ENCODE measurements at places on chromosomes 2 and 18.

DNA sequence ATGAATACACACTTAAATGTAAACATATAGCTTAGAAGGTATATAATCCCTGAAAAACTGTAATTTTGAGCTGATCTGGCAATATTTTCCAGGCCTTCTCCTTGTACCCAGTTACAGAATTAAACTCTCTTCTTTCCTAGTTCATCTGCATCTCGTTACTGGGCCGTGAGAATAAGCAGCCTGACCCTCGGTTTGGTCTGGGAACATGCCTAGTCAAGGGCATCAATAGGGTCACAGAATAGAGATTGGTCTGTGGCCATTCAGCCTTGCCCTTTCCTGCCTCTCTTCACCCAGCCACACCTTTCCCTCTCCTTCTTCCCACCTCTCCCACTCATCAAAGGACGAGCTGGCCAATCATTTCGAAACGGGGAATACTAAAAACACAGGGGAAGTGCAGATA lies 27.3 kb downstream of the SULT1C2 start:
- no peak for DNase-seq

DNA sequence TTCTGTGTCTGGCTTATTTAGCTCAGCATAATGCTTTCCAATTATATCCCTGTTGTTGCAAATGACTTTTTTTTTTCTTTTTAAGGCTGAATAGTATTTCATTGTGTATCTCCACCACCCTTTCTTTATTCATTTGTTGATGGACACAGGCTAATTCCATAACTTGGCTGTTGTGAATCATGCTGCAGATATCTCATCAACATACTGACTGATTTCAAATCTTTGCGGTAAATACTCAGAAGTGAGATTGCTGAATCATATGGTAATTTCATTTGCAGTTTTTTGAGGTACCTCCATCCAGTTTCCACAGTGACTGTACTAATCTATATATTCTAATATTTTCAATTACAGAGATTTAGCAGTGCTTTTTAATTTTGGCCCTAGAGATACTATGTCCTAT lies 266.2 kb downstream of the TMX3 start:
- no peak for DNase-seq

DNA sequence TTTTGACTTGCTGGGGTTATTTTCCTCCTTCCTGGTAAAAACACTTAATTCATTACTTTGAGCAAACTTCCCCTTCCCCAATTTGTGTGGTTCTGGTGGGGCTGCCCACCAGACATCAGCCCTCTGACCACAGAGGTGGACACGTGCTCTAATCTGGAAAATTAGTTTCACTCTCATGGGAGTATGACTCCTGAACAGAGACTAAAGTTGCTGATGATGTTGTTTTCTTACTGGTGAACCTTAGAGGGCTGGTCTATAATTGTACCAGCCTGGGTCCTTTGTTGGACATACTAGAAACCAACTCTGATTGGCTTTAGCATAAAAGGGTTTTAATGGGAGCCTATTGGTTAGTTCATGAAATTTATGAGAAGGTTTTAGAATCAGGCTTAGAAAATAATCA lies 54.1 kb upstream of the ACYP2 start:
- no peak for DNase-seq

DNA sequence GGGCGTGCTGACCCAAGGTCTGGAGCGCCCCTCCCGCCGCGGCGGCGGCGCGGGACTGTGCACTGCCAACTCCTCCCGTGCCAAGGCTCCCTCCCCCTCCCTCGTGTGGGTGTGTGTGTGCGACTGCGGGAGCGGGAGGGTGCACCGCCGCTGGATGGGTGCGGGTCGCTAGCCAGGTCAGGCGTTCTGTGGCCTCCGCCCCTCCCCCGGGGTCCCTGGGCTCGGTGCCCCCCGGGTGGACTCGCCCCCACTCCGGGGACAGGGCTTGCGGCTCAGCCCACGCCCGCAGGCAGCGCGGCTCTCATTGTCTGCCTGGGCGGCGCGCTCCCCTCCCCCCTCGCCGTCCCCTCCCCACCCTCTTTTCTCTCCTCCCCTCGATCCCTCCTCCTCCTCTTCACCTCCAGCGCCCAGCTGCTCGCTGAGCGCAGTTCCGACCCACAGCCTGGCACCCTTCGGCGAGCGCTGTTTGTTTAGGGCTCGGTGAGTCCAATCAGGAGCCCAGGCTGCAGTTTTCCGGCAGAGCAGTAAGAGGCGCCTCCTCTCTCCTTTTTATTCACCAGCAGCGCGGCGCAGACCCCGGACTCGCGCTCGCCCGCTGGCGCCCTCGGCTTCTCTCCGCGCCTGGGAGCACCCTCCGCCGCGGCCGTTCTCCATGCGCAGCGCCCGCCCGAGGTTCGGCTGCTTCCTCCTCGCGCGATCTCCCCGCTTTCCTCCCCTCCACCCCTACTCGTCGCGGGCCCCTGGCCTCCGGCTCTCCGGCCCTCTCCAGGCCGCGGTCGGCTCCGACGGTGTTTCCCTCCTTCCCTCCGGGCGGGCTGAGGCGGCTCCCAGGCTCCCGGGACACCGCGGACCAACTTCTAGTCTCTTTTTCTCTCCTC lies at the start of gene GATA6:
Gene GATA6 (plus strand): TSS at position 579 of the 878 bp plus-strand sequence. CDS start 1,556 bp downstream, outside the sequence.
- peak; percentile 28 for DNase-seq

- DNase-seq = no peak
Observed at GRCh38 chr2:156490466-156490840, 54.3 kb downstream of the GPD2 start.

GRCh38 chr2:141899740-141900139 lies 231.1 kb downstream of the LRP1B start:
- DNase-seq = no peak

DNA sequence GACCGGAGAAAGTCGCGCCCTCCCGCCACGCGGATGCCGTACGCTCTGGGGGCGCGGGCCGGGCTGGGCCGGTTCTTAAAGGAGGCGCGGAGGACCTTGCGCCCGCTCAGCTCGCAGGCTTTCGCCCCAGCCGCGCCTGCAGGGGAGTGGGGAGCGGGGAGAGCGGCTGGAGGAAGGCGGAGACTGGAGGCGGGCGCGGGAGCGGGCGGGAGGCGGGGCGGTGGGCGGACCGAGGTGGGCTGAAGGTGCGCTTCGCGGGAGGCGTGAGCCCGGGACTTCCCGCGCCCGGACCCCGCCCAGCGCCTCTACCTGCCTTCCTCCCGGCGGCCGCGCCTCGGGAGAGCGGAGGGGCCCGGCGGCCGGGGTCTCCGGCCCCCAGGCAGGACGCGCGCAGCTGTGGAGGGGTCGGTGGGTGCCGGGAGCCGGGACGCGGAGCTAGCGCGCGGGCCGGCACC lies at the start of gene ADRA2B:
Gene ADRA2B (minus strand): TSS at position 148 of the 455 bp plus-strand sequence. CDS start 422 bp downstream, outside the sequence.
- peak; percentile 76 for DNase-seq

- no peak for DNase-seq
Observed at GRCh38 chr2:121076498-121076820, 208.5 kb downstream of the TFCP2L1 start.

DNA sequence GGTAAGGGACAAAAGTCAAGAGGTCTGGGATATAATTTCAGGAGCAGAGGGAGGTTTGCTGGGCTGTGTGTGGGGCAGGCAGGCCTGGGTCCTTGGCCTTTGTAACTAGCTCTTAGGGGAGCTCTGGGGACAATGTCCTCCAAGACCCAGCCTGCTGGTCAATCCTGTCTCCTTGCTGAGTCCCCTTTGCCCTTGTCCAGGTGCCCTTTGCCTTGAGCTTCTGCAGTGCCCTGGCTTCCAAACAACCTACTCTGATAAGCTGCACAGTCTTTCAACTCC lies 30.0 kb upstream of the REEP1 start:
- no peak for DNase-seq

- DNase-seq = no peak
Observed at GRCh38 chr2:41880561-41881243, 167.1 kb upstream of the PKDCC start.

- DNase-seq = peak; percentile 61
Observed at GRCh38 chr2:203811491-203812221, 55.9 kb upstream of the CTLA4 start.

DNA sequence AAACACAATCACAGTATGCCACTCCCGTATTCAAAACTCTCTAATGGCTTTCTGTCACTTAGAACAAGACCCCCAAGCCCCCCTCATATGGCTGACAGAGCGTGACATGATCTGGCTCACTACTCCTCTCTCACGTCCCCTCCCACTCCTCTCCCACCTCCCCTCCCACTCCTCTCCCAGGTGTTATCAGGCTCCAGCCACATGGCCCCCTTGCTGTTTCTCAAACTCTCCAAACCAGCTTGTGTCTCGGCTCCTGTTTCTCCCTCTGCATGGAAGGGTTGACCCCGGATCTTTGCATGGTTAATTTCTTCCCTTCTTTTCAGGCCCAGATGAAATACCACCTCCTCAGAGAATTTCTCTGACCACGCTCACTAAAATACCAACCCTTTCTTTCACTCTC lies 180.8 kb downstream of the SLC8A1 start:
- no peak for DNase-seq

DNA sequence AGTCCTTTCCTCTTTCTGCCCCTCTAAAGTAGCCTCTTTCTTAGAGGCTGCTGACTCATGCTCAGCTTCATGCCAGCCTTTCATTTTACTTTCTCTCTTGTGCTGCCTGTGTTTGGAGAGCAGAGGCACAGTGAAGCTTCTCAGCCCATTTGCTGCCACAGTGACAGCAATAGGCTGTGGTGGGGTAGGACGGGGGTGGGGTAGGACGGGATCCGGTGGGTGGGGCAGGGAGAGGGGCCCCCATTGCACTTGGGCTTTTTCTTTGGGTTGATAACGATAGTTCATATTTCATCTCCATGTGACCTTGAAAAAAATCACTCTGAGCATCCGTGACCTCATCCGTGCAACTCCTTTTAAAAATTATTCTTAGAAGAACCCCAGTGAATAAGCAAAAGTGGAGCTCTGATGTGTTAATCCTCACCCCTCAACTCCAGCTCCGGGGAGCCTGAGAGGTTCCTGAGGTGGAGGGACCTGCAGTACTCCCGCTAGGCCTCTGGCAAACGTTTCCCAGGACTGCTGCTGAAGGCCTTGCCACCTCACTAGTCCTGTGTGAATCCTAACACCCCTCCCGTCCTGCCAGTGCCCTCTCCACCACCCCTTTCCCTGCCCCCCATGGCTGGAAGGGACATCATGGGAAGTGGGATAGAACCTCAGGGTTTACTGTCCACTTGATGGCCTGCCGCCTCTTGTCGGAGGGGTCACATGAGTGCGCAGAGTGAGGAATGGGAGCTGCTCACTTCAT lies 70.8 kb downstream of the INPP4A start:
- no peak for DNase-seq

GRCh38 chr18:58657081-58657480 lies 14.2 kb upstream of the MALT1 start:
- no peak for DNase-seq

DNA sequence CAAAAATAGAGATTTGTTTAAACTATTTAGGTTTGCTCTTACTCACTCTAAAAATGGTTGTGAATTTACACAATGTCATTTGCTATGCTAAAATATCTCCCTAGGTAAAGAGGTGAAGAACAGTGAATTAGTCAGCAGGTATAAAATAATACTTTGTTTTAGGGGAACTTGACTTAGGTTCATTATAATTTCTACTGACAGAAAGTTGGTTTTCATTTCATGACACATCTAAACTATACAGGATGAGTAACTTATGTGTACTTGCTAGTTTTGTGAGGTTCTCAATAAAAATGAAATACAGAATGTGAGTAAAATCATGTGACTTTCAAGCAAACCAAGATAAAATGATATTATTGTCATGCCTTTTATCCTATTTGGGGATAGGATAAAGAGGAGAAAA lies 66.0 kb downstream of the DIS3L2 start:
- DNase-seq = no peak

GRCh38 chr18:3605486-3605952 lies 155.5 kb downstream of the TGIF1 start:
- no peak for DNase-seq

DNA sequence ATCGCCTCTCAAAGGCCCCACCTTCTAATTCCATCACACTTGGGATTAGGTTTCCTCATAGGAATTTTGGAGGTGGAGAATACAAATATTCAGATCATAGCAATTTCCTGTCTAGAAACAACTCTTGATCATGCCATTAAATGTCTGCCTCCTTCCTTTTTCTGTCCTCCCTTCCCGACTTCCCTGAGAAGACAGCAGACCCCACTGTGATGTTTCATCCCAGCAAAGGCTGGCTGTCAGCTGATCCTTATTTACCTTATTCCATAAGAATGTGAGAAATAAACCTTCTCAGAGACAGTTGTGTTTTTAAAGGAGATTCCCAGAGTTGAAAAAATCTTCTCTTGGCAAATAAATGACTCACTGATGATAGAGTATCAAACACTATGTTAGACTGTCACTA lies 133.9 kb downstream of the TDRD15 start:
- DNase-seq = no peak

DNA sequence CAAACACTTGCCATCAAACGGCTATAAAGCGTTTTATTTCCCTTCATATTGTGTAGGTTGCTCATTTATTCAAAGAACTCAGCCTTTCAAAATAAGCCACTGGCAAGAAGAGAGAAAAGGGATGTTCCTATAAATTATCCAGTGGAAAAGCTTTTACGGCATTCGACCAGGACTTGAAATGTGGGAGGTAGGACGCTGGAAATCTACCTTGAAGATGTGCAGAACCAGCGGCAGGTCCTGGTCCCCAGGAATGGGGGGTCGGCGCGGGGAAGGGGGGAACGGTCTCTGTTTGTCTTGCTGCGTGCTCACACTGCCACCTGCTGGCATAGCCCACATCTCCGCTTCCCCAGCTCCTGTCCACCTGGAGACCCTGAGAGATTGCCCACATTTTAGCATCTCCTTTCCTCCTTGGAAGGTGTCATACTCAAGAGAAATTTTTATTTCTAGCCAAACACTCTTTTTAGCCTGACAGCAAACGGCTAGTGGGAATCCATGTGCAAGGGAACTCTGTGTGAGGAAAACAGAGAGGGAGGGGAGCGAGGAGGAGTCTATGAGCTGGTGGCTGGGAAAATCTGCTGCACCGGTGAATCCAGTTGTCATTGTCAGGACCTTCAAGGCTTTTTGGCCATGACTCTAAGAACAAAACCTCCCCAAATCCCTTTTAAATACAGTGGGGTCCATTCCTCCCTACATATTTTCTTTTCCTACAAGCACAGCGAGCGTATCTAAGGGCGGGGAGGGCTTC lies 349.0 kb upstream of the PKDCC start:
- DNase-seq = no peak

- peak; percentile 84 for DNase-seq
Observed at GRCh38 chr2:219530048-219530963, 13.3 kb downstream of the CHPF start.

DNA sequence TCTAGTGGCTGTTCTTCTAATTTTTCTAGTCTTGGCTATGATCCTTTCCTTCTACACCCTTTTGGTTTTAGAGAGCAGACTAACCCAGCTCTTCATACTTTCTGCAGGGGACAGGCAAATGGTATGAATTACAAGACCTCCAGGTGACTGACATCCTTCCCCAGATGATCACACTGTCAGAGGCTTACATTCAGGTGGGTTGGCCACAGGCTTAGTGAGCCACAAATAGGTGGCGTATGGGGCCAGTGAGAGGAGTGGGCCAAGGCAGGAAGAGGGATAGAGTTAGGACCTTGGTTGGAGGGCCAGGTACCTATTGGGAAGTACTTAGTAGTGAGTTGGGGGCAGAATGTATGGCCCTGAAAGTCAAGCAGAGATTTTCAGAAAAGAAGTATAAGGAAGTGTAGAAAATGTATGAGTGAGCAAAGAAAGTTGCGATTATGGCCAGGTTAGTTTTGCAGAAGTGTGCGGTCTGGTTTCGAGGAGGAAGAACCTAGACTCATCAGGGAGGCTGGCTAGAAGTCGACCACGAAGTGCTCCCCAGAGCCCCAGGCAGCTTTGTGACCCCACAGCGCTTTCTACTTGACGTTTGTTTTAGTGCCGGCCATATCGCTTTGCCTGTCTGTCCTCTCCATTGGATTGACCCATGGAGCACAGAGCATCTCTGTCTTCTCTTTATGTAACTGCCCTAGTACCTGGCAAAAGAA lies 20.0 kb downstream of the SFTPB start:
- DNase-seq = no peak

GRCh38 chr18:58413667-58414628 lies 214.9 kb downstream of the ALPK2 start:
- no peak for DNase-seq

GRCh38 chr2:18896125-18896764 lies 306.9 kb upstream of the NT5C1B start:
- DNase-seq = no peak

Data from CD4-positive, alpha-beta T cell treated with Interferon alpha-2 for 1 hour (primary cell).